ENCODE measurements at places on chromosomes 3 and 15.

GRCh38 chr3:51386852-51387229 is 1.8 kb downstream of the MANF start:
- no peak for DNase-seq

DNA sequence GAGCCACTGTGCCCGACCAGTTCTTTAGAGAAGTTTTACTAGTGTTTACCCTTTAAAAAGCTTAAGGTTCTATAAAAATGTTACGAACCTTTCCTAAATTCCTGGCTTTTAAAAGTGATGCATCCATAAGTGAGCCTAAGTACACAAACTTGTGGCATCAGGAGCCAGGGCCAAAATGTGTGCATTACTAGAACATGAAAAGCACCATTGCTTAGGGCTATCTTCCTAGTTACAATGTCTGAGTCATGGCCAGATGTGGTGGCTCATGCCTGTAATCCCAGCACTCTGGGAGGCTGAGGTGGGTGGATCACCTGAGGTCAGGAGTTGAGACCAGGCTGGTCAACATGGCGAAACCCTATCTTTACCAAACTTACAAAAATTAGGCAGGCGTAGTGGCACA is 39.9 kb downstream of the LEO1 start:
- no peak for DNase-seq

- DNase-seq: no peak
These were observed 584.0 kb upstream of the LMCD1 start for GRCh38 chr3:7917443-7918151.

- DNase-seq: no peak
These were observed 103.6 kb downstream of the ARNT2 start for GRCh38 chr15:80507638-80508316.

GRCh38 chr3:187979564-187979963 is 174.4 kb upstream of the LPP start:
- DNase-seq: peak; percentile 41

Measured in NCI-H510A treated with DMSO at 0.1 percent for 48 hours (cell line).